ENCODE measurements at places on chromosomes 7 and 10.

GRCh38 chr7:154882931-154883474 lies 119.9 kb downstream of the PAXIP1 start:
- DNase-seq: no peak

GRCh38 chr10:57790703-57791102 lies 477.0 kb downstream of the IPMK start:
- DNase-seq: no peak

- DNase-seq: no peak
These were observed 61.3 kb downstream of the PDIA4 start for GRCh38 chr7:148967032-148967372.

DNA sequence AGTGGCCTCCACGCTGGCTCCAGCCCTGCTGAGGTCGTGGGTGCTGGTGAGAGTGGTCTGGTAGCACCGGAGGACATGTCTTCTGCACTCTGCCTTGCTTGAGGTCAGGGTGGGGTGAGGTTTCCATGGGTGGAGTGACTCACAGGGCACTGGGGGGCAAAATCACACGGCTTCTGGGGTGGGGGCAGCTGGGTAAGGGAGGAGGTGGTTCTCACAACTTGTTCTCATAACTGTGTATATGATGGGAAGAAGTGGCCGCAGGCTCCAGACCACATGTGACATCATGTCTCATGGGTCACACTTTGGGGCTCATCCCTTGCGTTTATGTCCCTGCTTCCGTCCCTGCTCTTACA lies 884 bp upstream of the PRF1 start:
- DNase-seq: no peak

GRCh38 chr7:141167381-141167964 lies 93.6 kb downstream of the TMEM178B start:
- no peak for DNase-seq

DNA sequence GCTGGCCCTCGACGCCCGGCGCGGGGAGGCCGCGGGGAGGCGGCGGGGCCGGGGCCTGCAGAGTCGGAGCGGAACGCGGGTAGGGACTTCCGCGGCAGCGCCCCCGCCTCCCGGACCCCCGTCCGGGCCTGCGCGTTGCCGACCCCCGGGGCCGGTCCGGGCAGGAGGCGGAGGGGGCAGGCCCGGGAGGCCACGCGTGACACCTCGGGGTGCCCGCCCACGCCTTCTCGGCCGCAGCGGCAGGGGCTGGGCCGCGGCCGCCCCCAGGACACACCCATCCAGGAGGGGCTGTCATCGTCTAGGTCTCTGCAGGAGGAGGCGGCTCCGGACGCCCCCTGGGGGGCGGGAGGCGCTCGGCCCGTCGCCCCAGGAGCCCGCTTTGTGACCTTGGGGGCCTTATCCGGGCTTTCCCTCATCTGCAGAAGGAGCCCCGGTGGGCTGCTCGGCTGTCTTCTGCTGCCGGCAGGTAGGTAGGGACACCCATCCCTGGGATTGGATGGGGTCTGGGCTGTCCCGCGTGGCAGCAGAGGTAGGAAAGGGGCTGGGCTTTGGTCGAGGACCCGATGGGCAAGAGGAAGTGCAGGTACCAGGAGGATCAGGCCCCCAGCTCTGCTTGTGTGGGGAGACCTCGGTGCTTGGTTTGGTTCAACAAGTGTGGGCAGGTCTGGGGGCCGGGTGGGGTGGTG lies 569 bp downstream of the ZNF316 start:
- peak; percentile 23 for DNase-seq

DNA sequence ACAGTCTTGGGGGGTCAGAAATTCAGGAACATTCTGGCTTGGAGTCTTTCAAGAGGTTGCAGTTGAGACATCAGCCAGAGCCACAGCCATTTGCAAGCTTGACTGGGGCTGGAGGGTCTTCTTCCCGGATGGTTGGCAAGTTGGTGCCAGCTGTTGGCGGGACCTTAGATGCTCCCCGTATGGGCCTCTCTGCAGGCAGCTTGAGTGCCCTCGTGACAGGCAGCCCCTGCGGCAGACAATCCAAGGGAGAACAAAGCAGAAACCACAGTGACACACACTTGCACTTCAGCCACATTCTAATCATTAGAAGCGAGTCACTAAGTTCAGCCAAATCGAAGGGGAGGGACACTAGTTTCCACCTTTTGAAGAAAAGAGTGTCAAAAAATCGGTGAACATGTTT lies 59.4 kb upstream of the MXI1 start:
- no peak for DNase-seq

DNA sequence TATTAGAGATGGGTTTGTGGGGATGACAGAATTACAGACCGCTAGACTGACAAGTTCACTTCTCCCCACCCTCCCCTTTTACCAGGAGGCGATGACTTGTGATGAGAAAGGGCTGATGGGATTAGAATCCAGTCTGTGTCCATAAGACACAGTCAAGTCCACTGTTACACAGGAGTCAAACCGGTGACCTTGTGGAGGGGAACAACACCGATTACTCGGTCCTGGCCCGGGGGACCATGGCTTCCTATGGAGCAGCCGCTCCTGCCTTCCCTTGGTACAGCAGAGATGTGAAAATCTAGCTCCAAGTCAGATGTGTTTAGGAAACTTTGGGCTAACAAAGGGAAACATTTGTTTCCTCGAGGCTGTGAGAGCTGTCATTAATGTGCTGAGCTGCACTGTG lies 105.5 kb downstream of the ACTR3B start:
- DNase-seq: no peak

DNA sequence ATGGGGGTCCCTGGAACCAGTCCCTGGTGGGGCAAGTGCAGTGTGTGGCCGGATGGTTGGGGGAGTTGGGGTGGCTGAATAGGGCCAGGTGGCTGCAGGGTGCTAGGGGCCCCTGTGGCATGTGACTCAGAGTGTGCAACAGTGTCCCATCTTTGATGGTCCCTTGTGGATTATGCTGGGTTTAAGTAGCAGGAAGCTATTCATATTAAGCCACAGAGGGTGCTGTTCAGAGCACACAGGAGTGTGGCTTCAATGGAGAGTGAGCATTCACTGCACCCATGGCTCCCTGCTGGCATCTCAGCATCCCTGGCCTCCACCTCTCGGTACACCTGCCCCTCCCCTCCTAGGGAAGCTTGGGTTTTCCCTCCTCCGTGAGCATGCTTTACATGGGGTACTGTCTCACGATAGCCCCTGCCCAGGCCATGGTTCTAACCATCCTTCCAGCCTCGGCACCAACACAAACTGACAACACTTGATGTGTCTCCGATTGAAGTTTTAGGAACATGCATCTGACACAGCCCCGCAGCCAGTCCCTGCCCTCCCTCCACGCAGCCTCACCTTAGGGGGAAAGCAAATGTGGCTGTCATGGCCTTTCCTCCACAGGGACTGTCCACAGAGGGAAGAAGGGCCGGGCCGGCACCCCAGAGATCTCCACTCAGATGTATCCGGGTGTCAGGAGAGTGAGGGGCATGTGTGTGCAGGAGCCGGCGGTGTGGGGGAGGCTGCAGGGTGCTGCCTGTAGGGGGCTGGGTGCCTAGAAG lies 30.4 kb upstream of the PPIF start:
- peak; percentile 9 for DNase-seq

- no peak for DNase-seq
These were observed 397.9 kb downstream of the TNS3 start for GRCh38 chr7:47183862-47184590.

DNA sequence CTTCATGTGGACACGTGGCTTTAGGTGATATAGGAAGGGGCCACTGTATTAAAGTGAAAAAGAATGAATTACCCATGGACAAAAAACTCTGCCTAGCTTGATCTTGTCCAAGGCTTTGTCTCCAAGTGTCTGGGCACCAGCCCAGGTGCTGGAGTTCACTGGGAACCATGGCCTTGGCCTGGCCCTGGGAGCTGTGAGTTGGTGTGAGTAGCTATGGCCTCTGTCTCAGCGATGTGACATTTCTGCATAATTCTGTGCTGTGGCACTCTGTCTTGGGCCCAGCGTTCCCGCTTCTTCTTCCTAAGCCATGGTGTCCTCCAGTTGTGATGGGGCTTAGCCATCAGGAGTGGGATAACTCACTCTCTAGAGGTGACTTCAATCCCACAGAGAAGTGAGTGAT lies 119.0 kb upstream of the PPP2R2D start:
- no peak for DNase-seq

DNA sequence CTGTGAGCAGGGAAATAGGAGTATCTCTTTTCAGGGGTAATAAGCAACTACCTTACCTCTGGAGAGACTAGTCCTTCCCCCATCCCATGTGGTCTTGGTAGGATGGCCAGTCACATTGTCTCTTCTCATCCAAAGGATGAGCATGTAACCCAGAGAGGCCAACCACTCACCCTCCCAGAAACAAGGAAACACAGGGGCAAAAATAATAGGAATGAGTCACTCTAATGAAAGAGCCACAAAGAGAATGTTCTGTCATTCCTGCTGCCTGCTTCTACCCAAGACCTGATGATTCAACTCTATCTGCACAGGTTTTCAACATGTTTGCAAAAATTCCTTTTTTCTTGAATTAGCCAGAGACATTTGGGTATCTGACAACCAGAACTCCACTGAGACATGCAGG lies 99.3 kb upstream of the NFE2L3 start:
- DNase-seq: no peak

DNA sequence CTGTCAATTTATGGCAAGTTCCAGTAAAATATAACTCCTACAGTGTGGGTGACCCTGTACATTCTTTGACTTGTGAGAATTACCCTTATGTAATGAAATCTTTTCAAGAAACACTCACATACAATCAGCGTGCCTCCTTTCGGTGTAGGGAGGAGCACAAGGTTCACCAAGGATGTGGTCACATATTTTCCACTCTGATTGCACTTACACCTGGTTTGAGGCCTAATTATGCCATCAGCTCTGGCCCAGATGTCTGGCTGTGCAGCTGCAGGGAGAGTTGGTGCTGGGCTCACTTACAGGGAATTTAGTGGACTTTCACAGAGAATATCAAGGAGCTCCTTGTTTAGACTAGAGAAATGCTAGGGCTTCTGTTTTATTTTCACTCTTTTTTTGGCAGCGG lies 146.0 kb upstream of the STEAP4 start:
- DNase-seq: no peak

- DNase-seq: no peak
These were observed 584 bp upstream of the GARS1 start for GRCh38 chr7:30594048-30594539.

DNA sequence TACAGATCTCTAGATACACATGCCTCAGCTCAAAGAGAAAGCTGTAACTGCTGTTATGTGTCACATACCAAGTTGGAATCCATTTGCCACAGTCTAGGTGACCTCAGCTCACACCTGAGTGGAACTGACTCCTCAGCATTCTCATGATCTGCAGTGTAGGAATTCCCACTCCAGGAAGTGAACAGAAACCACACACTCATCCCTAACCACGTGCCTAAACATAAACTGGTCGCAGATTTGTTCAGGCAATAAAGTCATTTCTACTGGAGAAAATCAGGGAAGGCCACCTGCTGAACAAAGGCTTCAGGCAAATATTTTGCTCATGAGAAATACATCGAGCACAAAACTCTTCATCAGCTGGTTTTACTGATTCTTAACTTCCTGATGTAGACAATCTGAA lies 23.0 kb upstream of the ZMYND11 start:
- no peak for DNase-seq

DNA sequence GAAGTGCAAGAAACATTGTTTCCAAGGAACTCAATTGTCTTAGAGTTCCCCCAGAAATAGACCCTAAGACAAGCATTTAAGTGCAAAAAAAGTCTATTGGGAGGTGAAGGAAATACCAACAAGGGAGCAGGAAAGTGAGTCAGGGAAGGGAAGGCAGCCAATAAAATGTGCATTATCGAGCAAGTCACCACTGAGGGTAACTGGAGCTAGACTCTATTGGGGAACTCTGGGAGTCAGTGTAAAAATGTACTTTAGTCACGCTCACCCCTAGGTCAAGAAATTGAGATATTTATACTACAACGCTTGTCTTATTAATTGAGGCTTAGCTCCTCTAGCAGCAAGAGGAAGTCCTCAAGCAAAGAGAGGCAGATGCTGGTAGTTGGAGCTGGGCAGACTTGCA lies 137.7 kb downstream of the RTKN2 start:
- peak; percentile 99 for DNase-seq

Data from endothelial cell of umbilical vein (primary cell).